ENCODE measurements at places on chromosomes 1 and 21. TPM values are rescaled to one million over a fixed set of nuclear protein-coding genes. Genes with fewer than 3 reads are reported as not detected.

The MANEAL gene
- total RNA-seq: 0.30 TPM

The KRTAP11-1 gene
- not detected for total RNA-seq

The VANGL2 gene
- total RNA-seq: under 0.01 TPM

The GSTM5 gene
- 1.8 TPM for total RNA-seq

The LCE2D gene
- total RNA-seq: not detected

The OR2AK2 gene
- total RNA-seq: not detected

The ACOT11 gene
- total RNA-seq: 2.4 TPM

The TLR5 gene
- total RNA-seq: 0.14 TPM

The GJA4 gene
- 0.09 TPM for total RNA-seq

The KRTAP21-2 gene
- not detected for total RNA-seq

The ARHGEF2 gene
- 90.3 TPM for total RNA-seq

The OVAAL gene
- not detected for total RNA-seq

The CDC7 gene
- 4.2 TPM for total RNA-seq

The LCE1C gene
- not detected for total RNA-seq

The CRTC2 gene
- 3.9 TPM for total RNA-seq

The TEX35 gene
- total RNA-seq: not detected

The KRTAP20-1 gene
- not detected for total RNA-seq

The DCST2 gene
- total RNA-seq: not detected

The AKT3 gene
- total RNA-seq: 50.6 TPM

The FMO5 gene
- total RNA-seq: 0.32 TPM

The PDZK1 gene
- 0.28 TPM for total RNA-seq

The SV2A gene
- total RNA-seq: 15.4 TPM

The C8A gene
- total RNA-seq: under 0.01 TPM

The TMEM51 gene
- 8.6 TPM for total RNA-seq

The LMX1A gene
- not detected for total RNA-seq

The GLIS1 gene
- total RNA-seq: 2.7 TPM

The HSF2BP gene
- total RNA-seq: 3.6 TPM

All from smooth muscle cell of the umbilical artery (primary cell).